ENCODE measurements at places on chromosomes 12 and 14.

GRCh38 chr12:34338751-34339150, 316.5 kb downstream of the ALG10 start:
- no peak for DNase-seq

- DNase-seq, result no peak
Measured at GRCh38 chr12:109479761-109480160, 2.3 kb downstream of the UBE3B start.

DNA sequence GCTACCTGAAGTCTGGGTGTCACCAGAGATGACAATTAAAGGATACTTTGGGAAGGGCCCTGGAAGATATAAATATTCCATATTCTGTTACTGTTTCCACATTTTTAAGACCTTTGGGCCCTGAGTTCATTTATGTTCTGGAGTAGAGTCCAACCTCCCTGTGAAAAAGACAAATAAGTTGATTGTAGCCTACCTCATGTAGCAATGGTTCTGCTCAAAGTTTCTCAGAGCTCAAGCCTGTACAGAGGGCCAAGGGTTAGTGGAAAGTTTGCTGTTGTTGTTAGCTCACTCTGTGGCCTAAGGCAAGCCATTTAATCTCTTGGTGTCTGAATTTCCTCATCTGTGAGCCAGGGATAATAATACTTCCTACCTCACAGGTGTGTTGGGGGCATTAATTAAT, 284.7 kb upstream of the DDHD1 start:
- no peak for DNase-seq

DNA sequence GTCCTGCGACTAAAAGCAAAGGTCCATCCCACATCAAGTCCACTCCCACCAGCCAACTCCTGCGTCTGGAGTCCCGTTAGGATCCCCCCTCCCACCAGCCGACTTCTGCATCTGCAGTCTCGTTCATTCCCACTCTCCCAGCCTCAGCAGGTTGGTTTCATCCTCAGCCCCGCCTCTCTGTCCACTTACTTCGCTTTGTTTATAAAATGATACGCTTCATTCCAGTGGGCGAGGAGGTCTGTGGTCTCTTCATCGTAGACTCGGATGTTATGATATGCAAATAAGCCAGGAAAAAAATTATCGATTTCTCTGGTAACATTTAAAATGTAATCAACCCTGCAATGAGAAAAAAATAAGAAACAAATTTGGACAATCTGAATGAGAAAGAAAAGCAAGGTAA, 56.8 kb downstream of the SSH1 start:
- no peak for DNase-seq

DNA sequence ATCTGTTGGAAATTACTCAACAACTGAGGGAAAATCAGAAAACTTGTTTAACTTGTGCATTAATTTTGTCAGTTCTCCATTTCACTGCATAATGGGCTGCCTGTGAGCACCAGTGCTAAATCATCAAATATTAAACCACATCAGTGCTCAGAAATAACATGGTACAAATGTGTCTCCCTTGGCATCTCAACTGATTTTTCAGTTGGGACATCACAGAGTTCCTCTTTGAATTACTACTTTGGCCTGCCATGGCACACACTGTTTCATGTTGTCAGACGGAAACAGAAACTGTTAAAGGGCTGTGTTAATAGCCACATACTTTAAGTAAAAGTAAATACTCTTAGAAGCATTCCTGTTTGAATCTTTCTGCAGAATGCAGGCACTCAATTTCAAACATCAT, 42.1 kb upstream of the STRN3 start:
- peak; percentile 46 for DNase-seq

- no peak for DNase-seq
Measured at GRCh38 chr12:113788020-113788856, 177.9 kb downstream of the RBM19 start.

GRCh38 chr12:116853507-116853906, 27.7 kb downstream of the HRK start:
- DNase-seq, result no peak

- DNase-seq, result no peak
Measured at GRCh38 chr12:128672893-128673292, 150.9 kb downstream of the SLC15A4 start.

DNA sequence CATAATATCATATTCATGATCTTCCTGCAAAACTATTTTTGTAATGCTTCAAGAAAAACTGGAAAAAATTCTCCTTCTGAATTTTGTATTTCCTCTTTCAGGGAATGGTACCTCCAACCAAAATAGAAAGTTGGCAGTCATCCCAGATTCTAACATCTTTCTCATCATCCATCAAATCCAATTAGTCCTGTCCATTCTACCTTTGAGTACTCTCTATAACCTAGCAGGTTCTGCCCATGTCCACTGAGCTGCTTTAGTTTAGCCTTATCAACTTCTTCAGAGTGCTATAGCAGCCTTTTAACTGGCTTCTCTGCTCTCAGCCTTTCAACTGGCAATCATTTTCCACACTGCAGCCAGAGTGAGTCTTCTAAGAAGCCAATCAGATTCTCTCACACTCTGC, 236.2 kb downstream of the AKAP6 start:
- no peak for DNase-seq

- DNase-seq, result no peak
Measured at GRCh38 chr12:49552014-49552413, 13.2 kb downstream of the KCNH3 start.

GRCh38 chr14:20456971-20457370, 1.9 kb downstream of the APEX1 start:
- DNase-seq, result no peak

DNA sequence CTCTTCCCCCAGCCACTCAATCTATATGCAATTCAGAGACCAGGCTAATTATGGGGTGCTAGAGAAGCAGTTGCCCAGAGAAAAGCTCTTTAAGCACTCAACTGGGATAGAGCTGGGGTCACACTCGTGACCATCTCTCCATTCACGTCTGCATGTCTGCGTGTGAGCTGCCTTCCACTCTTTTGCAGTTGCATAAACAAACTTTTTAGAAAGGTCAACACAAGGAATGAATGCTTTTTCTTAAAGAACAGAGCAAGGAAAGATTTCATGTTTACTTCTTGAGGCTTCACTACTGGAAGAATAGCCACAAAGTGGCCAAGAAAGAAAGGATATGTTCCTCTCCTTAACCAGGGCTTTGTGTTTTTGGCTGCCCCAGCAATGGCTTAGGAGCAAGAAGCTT, 151.1 kb downstream of the SAMD4A start:
- no peak for DNase-seq

DNA sequence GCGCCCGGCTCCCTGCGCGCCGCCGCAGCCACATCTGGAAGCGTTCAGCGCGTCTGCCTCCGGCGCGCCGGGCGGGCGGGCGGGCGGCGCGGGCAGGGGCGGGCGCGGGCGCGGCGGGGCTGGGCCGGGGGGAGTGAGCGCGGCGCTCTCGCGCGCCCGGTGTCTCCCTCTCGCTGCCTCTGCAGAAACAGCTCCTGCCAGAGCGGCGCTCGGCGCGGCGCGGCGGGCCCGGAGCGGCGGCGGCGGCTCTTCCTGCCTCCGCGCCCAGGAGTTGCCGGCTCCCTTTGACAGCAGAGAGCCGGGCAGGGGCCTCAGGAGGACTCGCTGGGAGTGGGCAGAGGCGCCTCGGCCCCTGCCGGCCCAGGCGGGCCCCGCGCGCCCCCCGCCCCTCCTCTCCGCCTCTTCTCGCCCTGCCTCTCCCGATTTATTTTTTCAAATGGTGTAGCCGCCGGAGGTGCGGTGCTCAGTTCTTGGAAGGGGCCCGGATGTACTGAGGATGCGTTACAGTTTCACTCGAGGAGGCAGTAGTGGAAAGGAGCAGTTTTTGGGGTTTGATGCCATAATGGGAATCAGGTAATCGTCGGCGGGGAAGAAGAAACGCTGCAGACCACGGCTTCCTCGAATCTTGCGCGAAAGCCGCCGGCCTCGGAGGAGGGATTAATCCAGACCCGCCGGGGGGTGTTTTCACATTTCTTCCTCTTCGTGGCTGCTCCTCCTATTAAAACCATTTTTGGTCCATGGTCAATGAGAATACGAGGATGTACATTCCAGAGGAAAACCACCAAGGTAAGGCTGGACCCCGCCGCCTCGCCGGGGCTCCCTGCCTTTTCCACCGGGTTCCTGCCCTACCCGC, at the start of gene CACNA1C:
TSS of gene CACNA1C (plus strand) at position 162 of the 853 bp plus-strand sequence. CDS start at position 738, 576 bp downstream.
- peak; percentile 61 for DNase-seq

DNA sequence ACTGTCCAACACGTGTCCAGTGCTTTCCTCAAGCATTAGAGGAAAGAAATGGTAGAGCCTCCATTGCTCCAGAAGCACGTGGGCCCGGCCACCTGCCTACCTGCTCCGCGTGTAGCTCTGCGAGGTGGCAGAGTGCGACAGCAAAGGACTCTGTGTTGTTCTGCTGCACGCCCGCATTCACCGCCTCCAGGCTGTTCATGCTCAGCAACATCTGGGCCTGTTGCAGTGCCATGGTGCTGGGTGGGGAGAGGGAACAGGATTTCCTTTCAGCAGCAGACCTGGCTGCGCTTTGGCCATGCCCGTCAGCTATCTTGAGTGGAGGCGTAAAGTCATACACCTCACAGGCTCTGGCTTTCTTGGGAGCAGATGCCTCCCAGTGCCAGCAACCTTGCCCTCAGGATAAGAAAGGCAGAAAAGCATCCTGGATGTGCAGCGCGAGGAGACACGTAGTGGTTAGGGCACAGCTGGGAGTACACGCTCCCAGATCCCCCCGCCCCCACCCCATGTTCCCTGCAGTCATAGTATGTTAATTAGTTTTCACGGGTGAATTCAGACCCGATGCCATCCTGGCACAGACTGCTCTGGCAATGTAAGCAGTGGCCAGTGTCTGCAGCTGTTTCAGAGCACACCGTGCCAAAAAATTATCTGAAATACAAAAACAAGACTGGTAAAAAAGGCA, 25.1 kb downstream of the ANAPC5 start:
- no peak for DNase-seq

GRCh38 chr14:58808828-58809227, 171.1 kb downstream of the DACT1 start:
- no peak for DNase-seq

DNA sequence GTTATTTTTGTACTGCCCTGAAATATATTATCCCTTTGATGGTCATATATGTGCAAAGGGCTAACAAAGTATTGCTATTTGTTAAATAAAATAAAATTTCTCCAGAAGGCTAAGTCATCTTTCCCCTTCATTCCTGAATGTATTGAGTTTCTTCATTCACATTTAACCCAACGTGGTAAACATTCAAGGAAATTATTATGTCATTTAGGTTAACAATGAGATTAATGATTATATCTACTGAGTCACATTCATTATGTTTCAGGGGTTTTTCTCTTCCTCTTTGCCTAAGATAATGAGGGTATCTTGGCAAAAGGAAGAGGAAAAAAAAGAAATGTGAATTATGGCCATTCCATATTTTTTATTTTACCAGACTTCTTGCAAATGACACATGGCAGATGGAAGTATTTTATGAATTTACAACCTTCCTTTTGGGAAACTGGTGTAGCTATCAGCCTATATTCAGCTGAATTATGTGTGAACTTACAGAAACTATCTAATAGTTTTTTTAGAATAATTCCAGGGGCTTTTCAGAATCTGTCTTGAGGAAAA, 27.2 kb downstream of the TSPAN8 start:
- no peak for DNase-seq

DNA sequence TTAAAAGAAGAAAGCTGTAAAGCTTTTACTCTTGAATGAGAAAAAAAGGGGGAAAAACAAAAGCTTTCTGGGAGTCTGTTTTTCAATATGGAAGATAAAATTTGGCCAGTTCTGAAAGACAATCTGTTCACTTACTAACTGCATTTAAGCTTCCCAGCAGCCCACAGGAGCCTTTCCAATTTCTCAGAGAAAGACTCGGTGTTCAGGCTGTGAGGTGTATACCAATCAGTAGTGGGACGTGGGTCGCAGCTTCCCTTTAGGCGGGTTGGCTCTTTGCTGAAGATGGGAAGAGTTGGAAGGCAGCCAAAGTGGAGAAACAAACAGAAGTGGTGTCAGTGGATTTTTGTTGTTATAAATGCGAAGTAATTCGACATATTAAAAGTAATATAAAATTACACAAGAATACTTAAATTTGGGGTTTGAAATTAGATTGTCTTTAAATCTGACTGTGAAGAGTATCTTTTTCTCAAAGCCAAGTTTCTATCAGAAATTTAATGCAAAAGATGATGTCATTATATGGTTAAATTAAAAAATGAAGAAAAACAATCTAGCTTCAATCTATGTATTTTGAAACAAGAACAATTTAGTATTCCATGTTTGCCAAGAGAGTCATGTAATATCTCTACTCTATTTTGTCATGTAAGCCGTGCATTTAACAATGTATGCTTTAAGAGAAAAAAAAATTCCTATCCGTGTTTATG, 590.2 kb upstream of the ATXN7L3B start:
- DNase-seq, result no peak

- no peak for DNase-seq
Measured at GRCh38 chr14:37594238-37594970, 645 bp downstream of the FOXA1 start.

DNA sequence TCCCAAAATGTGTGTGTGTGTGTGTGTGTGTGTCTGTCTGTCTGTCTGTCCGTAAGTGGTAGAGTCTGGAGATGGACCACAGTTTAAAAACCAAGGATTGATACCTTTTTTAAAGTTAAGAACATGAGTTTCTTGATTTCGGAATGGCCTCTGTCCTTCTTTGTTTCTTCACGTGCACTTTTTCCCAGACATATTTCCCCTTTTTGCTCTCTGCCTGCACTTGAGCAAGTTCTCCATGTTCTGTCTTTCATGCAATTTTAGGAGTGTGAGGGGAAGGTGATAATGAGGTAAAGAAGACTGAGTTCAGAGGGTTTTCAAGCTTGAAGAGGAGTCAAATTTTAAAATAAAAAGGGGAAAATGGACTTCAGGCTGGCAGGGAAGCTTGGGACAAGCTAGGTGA, 12.7 kb downstream of the OLR1 start:
- no peak for DNase-seq

DNA sequence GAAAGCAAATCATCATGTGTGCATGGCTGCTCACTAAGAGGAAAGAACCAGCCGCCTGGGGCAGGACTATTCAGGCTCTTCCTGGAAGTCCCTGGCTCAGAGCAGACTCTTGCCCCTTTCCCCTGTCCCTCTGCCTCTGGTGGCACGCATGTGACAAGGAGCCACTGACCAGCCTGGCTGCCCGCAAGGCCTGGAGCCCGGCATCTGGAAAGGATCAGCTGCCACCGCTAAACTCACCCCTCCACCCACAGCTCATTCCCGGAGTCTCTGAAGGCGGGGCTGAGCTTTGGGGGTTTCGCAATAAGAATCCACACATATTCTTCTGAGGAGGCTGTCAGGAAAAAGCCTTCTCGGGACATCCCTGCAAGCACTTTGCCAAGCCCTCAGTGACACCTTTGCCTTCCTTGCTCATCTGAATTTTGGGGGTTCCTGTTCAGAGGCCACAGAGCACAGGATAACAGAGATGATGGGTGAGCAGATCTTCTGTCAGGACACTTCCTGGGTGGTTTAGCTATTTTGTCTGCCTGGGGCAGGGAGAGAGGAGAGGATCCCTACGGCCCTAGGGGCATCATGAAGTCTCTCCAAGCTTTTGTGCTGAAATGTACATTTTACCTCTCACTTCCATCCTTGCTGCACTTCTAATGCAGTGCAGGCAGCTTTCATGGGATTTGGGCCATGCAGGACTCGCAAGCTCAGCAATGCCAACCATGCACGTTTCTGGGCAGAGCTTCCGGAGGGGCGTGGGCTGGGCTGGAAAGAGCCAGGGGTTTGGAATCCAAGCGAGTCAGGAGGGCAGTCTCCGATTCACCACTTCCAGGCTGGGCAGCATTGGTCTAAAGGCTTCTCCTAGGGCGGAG, 124.8 kb upstream of the MAP1LC3B2 start:
- DNase-seq, result no peak

- no peak for DNase-seq
Measured at GRCh38 chr12:25935355-25936144, 22.9 kb upstream of the RASSF8 start.

GRCh38 chr12:93704122-93704521, 26.9 kb downstream of the CRADD start:
- peak; percentile 28 for DNase-seq
